ENCODE measurements at places on chromosomes 11 and 22.

- no peak for DNase-seq
Observed at GRCh38 chr11:93668171-93668570, 6.7 kb downstream of the CEP295 start.

GRCh38 chr11:27404427-27404826 is 41.4 kb upstream of the CCDC34 start:
- DNase-seq: no peak

DNA sequence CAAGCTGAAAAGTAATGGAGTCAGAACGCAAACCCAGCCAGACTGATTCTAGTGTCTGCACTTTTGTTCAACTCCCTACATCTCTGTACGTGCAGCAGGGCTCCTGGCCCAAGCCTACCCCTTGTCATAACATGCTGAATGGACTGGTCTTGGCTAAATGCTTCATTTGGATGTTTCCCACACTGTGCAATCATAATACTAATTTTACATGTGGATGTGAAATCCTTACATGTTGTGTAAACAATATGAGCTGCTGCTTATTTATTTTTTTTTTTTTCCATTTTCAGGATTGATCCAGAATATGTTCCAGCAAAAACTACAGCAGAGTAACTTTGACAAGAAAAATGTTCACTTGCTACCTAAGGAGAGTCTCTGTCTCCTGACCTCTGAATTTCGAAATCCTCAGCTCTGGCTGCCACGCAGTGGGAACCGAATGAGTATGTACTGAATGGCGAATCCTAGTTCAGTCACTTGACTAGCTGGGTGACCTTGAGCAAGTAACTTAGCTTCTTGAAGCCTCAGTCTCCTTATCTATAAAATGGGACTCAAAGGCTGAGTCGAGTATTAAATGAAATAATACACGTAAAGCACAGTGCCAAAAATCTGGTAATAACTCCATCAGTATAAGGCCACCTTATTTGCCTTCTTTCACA is 133.4 kb downstream of the EHF start:
- no peak for DNase-seq

DNA sequence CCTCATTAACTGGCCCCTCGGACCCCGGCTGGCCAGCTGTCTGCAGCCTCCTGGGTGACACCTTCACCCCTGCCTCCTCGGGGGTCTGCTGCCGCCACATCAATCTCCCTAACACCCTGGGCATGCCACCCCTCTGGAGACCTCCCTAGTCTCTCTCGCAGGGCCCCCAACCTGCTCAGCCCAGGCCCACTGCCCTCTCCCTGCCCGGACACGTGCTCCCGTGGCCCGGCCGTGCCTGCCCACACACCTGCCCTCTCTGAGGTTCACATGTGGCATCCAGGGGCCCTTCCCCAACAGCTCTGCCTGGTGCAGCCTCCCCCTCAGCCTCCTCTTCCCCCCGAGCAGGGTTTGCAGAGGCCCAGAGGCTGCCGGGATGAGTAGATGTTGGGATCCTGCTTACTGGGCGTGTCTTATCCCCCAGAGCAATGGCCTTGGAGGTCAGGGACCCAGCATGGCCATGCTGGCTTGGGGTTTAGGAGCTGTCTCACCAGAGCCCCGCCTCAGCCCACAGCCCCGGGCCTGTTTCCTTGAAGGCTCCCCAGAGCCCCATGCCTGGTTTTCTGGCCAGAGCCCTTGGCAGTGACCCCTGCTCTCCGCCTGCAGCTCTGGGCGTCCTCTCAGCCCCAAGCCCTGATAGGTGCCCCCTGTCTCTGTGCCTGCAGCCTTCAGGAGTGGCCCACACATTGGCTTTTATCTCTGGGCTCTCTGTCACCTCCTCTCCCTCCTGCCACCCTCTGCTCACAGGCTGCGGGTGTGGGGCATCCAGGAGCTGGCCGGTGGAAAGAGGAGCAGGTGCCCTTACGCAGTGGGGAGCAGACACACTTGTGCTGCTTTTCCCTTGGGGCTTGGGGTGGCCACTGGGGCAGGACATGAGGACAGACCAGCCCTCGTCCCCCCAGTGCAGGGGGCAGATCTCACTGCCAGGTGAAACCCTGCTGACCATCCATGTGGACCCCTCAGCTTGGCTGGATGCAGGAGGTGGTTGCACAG is 25.7 kb upstream of the SEPTIN5 start:
- no peak for DNase-seq

DNA sequence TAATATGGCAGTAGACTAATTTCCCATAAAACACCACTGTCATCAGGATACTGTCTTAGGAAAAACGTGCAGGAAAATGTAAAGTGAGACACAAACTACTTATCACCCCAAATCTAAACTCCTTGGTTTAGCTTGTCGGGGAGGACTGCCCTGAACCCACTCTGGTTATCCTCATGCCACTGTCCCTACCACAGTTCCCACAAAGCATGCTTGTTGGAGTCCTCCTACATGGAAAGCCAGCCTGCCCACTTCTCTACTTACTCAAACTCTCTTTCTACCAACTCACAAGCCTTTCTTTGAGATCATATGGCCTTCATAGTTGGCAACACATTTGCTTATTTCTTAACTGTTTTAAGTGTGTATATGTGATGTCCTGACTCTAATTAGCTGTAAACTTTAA is 179.0 kb downstream of the SWAP70 start:
- DNase-seq: no peak

DNA sequence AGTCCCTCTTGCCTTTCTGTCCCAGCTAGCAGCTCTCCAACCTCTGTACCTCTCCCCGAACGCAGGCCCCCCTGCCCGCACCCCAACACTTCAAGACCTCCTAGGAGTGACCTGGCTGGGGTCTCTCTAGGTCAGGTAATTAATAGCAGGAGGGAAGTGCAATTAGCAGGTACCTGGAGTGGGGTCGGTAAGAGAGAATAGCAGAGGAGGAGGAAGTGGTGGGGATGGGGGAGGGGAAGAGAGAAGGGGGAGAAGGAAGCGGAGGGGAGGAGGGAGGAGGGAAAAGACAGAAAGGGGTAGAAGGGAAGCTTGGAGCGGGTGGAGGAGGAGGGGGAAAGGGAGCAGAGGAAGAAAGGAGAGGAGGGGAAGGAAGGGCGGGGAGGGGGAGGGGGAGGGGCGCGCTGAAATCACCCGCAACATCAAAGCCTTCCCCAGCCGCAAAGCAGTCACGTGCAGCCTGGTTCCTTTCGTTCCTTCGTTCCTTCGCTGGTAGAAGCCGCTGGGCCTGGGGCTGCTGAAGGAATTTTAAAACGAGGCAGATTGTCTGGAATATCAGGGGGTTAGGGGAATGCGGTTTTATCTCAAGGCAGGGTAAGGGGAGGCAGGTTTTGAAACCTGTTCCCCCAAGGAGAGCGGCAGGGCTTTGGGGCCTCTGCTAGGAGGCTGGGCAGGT is 29.3 kb upstream of the TCF20 start:
- no peak for DNase-seq

All from AG08395 (cell line).